ENCODE measurements at places on chromosomes 7 and 10.

GRCh38 chr7:130890176-130891020, 156.4 kb upstream of the KLF14 start:
- no peak for DNase-seq

GRCh38 chr7:16626388-16626787, 19.2 kb downstream of the ANKMY2 start:
- DNase-seq: no peak

DNA sequence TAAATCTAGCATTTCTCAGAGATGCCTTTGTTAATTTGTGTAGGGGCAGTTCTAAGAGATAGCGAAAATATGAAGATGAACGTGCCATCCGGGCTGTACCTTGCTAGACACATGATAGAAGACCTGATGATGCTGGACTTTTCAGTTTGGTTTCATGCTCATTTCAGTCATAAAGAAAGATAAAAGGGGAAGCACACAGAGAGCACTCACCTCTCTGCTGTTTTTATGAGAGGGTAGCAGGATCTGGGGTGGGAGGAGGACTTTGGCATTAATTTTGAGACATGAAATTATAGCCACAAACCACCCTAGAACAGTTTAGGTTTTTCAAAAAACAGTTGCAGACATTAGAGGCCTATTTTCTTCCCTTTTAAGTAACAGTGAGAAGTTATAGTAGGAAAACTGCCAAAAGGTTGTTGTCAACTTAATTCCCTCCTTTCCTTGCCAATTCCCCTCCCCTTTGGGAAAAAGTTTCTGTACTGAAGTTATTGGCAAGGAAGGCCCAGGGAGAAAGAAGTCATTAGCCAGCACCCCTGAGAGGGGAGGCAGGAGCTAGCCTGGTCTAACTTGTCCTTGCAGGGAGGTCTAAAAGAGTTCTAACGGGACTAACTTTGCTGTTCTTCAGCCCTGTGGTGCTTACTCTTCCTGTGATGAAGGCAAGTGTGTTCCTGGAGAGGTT, 2.6 kb downstream of the ST7 start:
- DNase-seq: no peak

DNA sequence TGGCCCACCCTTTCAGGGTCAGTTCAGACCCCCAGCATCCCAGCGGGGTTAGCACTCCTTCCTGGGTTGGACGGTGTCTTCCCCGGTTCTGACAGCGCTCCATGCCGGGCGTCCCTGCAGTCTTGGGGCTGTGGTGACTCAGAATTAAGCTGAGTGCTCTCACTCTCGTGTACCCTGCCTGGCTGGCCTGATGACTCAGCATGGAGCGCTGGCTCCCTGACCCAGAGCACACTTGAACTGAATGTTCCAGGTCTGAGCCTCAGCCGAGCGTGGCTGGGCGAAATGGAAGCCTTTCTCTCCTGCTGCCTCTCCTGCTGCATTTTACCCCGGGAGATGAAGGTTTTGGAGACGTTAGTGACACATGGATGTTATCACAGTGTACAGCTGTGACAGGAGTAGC, 7.1 kb downstream of the BAG3 start:
- DNase-seq: no peak

DNA sequence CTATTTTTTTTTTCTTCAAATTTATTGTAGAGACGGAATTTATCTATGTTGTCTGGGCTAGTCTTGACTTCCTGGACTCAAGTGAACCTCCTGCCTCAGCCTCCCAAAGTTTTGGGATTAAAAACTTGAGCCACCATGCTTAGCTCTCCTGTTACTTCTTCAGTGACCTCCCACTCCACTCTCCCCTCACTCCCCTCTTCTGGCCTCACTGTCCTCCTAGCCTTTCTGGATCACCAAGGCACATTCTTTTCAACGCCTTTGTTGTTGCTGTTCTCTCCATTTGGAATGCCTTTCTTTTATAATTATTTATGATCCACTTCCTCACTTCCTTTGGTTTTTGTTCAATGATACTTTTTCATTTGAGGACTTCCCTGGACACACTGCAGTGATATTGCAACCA, 17.9 kb downstream of the PTPRZ1 start:
- DNase-seq: no peak

- no peak for DNase-seq
Observed at GRCh38 chr7:1725199-1725690, 55.2 kb downstream of the ELFN1 start.

- peak; percentile 32 for DNase-seq
Observed at GRCh38 chr7:129951226-129952085, 1.3 kb downstream of the UBE2H start.

DNA sequence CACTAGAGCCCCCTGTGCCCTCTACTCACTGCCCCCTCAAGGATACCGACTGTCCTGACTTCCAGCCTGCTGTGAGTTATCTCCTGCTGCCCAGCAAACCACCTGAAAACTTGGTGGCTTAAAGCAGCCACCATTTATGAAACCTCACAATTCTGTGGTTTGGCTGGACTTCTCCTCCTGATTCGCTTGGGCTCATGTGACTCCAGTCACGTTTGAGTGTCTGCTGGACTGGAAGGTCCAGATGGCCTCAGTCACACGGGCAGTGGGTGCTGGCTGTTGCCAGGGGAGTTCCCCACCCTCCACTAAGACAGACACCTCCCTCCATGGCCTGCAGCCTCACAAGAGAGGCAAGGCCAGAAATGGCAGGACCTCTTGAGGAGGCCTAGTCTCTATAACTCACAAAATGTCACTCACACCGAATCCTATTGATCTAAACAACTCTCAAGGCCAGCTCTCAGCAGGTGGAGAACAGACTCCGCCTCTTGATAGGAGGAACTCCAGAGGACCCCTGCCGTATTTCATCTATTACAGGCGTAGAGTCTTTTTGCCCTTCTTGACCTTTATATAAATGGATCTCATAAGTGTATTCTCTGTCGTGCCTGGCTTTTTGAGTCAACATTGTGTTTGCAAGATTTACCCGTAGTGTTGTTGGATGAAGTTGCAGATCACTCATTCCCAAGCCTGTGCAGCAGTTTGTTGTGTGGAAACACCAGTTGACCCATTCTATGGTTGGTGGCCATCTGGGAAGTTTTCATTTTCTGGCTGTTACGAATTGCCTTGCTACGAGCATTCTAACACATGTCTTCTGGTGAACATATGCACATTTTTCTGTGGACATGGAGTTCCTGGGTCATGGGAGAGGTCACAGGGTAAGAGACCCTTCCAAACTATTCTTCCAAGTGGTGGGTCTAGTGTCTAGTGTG, 48.3 kb downstream of the ZMIZ1 start:
- DNase-seq: peak; percentile 38

GRCh38 chr10:99466632-99467223, 36.3 kb upstream of the GOT1 start:
- DNase-seq: no peak

DNA sequence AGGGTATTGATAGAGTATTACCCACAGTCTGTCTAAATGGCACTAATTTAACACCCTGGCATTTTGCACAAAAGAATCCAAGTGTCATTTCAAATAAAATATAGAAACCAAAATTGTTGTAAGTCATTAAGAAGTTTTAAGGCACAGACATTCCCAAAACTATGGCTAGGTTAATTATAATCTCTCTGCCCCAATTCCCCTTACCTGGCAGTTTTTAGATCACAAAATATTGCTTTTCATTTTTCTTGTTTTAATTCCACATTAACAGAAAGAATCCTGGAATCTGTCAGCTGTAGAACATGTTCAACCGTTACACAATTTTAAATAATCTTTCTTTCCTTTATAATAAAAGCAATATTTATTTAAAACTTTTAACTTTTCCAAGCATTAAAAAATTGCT, 56.1 kb upstream of the PALS2 start:
- DNase-seq: no peak

GRCh38 chr10:111199587-111199986, 122.8 kb downstream of the ADRA2A start:
- DNase-seq: no peak

DNA sequence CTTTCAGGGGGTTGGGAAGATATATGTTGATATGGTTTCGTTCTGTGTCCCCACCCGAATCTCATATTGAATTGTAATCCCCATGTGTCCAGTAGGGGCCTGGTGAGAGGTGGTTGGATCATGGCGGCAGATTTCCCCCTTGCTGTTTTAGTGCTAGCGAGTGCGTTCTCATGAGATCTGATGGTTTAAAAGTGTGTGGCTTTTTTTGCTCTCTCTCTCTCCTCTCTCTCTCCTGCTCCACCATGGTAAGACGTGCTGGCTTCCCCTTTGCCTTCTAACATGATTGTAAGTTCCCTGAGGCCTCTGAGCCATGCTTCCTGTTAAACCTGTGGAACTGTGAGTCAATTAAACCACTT, 68.4 kb upstream of the PDZD8 start:
- no peak for DNase-seq

DNA sequence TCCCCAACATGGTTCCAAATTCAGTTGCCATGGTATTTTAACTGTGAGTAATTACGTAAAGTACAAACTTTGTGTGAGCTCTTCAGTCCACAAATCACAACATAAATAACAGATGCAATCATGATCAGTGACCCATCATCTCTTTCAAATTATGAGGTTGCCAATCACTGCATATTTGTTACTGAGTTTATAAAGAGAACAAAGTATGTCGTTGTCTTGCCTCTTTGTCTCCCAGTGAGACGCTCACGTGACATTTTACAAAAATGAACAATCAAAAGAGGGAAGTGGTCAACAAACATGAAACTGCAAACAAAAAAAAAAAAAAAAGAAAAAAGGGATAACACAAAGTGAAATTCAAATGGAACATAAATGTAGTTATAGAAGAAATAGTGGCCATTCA, 122.7 kb upstream of the PDSS1 start:
- no peak for DNase-seq

DNA sequence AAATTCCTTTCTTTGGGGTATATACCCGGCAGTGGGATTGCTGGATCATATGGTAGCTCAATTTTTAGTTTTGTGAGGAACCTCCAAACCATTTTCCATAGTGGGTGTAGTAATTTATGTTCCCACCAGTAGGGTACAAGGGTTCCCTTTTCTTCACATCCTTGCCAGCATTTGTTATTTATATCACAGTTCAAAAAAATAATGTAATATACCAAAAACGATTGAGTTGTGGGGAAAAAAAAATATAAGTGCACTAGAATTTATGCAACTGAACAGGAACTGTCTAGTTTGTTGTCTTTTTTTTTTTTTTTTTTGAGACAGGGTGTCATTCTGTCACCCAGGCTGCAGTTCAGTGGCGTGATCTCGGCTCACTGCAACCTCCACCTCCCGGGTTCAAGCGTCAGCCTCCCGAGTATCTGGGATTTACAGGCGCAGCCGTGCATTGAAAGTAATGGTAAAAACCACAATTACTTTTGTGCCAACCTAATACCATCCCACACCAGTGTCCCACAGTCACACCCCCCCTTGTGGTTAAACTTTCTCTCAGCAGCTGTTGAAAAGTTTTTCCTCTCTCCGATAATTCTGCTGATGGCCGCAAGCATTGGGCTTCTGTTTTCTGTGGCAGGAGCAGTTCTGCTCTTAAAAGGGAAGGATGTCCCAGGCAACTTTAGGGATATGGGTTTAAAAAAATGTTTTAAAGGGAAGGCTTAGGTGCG, 6.8 kb upstream of the LAT2 start:
- peak; percentile 77 for DNase-seq

- DNase-seq: no peak
Observed at GRCh38 chr10:18474118-18474455, 177.3 kb downstream of the NSUN6 start.

DNA sequence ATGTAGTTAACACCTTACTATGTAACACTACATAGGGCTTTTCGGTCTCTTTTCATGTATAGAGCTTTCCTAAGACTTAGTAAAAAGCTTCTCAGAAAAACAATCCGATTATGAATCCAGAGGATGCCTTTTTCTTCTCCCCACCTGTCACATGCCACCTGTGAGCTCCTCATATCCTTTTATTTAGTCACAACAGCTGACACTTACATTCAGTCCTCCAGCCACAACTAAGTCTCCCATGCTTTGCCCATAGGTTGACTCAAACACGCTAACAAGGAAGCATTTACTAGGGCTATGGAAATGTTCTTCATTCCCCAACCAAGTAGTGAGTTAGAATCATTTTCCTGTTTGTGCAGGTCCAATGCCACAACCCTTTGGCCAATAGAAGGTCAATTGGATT, 7.9 kb downstream of the ENO4 start:
- no peak for DNase-seq

GRCh38 chr7:27883696-27884095, 143.7 kb downstream of the TAX1BP1 start:
- no peak for DNase-seq

DNA sequence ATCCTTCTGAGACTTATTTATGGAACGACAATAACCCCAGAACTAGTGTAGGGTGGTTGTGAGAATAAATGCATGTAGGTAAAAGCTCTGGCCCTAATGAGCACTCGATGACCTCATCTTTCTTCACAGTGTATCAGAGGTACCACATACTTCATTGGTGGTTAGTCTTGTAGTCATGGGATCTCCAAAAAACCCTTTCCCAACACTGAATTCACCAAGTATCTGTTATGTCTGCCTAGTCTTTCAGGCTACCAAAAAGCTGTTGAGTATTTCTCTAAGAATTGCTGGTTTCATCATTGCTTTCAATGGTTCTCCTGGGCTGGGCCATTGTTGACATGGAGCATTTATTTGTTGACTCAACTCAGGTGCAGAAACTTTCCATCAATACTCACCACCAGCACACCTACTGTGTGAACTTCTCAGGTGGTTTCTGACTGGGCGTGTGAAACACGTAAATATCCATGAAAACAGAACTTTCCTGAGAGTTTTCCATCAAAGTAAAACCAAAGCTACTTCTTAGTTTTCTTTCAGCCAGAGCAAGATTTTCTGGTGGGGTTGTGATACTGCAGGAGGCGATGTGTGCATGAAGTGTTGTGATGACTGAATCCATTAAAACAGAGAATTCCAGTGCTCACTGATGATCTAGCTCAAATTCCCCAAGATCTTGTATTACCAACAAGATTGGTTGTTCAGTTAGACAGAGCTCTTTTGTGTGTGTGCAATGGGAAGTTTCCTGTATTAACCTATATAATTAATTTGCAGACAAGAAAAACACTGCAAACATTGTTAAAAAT, 51.4 kb upstream of the SLC35B4 start:
- peak; percentile 87 for DNase-seq

GRCh38 chr7:152574892-152575548, 100.9 kb downstream of the XRCC2 start:
- DNase-seq: no peak

- DNase-seq: no peak
Observed at GRCh38 chr7:94420328-94420727, 25.6 kb downstream of the COL1A2 start.

DNA sequence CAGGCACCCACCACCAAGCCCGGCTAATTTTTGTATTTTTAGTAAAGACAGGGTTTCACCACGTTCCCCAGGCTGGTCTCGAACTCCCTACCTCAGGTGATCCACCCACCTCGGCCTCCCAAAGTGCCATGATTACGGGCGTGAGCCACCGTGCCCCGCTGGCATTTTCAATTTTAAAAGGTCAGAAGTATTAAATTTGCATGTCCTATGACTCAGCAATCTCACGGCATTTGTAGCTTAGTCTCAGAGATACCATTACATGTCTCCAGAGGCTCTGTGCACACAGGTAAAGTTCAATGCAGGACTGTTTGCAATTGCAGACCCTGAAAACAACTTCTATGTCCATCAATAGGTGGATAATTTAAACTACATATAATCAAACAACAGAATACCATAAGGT, 99.2 kb downstream of the DLG5 start:
- peak; percentile 6 for DNase-seq

GRCh38 chr10:20492447-20492846, 404.7 kb downstream of the NEBL start:
- peak; percentile 6 for DNase-seq
